ENCODE measurements at places on chromosomes 11 and 22.

GRCh38 chr11:48093795-48094642, 113.7 kb downstream of the PTPRJ start:
- DNase-seq: no peak

DNA sequence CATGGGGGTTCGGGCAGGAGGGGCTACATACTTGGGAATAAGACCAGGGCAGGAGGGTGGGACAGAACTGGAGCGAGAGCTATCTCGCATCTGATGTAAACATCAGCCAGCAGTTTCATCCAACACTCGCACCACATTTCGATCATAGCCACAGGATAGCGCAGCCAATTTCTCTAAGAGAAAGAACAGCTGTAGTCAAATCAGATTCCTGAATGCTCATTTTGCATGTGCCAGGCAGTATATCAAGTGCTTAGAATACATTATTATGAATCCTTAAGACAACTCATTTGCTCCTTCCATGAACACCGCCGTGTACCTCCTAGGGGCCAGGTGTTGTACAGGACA, 14.5 kb downstream of the DGCR2 start:
- DNase-seq: no peak

- DNase-seq: no peak
These were observed 54.6 kb upstream of the OR5P2 start for GRCh38 chr11:7851391-7851790.

GRCh38 chr11:119688356-119688755, 40.6 kb downstream of the NECTIN1 start:
- DNase-seq: no peak

- DNase-seq: no peak
These were observed 17.0 kb downstream of the THY1 start for GRCh38 chr11:119406005-119406404.

- DNase-seq: no peak
These were observed 12.3 kb downstream of the KCNJ5 start for GRCh38 chr11:128903248-128904061.

- DNase-seq: no peak
These were observed 59.8 kb upstream of the SEPTIN5 start for GRCh38 chr22:19654338-19654987.
